ENCODE measurements at places on chromosomes 12 and 14.

DNA sequence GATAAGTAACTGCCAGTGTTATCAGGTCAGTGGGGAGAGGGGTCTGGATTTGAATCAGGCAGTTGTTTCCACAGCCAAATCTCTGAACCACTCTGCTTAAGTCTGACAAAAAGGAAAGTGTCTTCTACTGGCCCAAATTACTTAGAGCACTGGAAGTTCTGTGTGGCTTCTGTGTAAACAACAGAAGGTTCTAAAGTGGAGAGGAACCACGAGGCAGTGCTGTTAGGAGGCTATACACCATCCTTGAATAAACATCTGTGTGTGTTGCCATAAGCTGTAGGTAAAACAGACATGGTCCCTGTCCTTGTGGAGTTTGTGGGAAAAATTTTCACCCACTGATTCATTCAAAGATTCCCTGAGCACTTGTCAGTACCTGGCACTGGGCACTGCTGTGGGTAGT lies 50.0 kb downstream of the GALNT4 start:
- DNase-seq: no peak

GRCh38 chr12:89859508-89860220 lies 151.0 kb upstream of the ATP2B1 start:
- no peak for DNase-seq

- no peak for DNase-seq
Observed at GRCh38 chr12:95003921-95004272, 400 bp upstream of the NDUFA12 start.

DNA sequence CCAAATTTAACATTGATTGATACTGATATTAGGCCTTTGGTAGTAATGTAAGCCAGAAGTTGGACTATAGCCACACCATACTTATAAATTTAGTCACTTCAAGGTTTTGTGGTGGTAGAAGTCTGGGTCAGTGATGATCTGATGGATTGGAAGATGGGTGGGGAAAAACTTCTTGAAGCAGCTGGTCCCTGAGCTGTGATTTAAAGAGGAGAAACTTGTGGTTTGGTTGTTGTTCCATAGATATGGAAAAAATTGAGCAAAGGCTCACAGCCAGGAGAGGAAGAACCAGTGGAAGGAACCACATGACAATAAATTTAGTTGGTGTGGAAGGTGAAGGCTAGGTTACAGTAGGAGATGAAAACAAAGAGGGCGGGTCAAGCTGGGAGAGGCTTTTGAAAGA lies 26.1 kb downstream of the PTHLH start:
- DNase-seq: no peak
